Stimulated activated CD4-positive, alpha-beta T cell treated with anti-CD3 and anti-CD28 coated beads, Interleukin-4, amount 100 ng/mL, for 24 hours (primary cell): ENCODE measurements at places on chromosomes 5 and 9.

DNA sequence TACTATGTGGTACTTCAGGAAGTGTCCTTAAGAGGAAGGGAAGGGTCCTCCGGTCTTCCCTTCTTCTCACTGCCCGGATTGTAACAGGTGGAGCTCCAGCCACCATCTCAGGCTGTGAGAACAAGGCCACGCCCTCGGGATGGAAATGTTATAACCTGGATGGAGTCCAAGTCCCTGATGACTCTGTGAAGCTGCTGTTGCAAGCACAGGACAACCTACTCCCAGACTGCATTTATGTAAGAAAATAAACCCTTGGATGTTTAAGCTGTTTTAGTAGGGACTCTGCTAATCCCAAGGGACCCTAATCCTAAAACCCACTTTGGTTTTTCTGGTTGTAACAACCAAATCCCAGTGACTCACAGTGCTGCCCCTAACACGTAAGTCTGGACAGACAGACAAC is 221.6 kb downstream of the ACTL7B start:
- no peak for DNase-seq

DNA sequence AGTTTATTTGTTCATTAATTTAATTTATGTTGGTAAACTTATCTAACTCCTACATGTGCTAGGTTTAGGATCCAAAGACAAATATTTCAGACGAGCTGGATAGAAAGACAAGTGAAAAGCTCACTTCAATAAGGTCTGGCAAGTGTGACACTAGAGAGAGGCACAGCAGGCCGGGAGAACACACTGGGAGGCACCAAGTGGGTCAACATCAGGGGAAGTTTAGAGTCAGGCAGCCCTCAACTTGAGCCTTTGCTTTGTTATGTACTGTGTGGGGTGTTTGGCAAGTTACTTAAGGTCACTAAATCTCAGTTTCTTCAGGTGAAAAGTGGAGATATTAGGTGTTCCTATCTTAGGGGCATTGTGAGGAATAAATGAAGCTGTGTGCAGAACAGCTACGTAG is 214.4 kb downstream of the PCSK1 start:
- DNase-seq = no peak

DNA sequence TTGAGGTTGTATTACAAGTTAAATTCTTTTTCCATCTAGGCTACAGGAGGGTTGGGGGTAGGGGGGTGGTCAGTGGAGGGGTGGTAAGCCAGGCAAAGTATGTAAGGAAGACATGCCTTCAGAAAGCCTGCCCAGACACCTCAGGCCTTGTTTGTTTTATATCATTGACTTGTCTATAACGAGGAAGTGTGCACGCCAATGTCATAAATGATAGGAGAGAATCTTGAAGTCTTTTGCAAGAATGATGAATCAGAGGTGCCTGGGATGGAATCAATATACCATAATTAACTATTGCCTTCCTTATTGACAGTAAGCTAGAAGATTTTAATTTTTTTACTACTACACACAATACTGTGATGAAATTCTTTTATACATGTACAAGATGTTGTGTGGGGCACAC is 90.7 kb downstream of the SEC61B start:
- DNase-seq = no peak

DNA sequence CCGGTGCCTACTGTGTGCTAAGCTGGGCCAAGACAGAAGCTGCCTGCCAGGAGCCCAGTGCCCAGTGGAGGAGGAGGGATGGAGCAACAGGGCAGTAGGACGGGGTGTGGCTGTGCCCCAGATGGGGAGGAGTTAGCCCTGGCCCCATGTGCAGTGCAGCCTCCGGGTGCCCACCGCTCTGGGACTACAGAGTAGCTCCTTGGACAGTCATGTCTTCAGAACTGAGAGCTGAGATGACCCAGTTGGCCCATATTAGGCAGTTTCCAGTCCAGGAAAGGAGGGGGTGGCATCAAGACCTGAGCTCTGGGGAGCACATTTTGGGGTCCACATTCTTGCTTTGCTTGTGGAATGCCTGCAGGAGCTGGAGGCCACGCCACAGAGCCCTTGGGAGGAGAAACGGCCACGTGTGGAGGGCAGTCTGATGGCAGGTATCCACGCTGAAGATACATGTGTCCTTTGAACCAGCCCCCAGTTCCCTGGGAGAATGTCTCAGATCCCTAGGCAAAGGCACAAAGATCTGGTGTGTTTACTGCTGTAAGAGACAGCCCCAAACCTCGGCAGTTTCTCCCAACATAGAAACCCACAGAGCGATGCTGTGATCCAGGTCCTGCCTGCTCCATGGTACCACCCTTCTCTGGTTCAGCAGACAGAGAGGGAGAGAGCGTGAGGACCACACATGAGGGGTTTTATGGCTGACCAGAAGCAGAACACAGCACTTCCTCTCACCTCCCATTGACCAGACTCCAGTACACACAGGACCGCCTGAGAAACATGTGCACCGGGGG is 46.8 kb upstream of the FCN1 start:
- DNase-seq = no peak

GRCh38 chr5:76724871-76725270 is 8.9 kb downstream of the F2R start:
- no peak for DNase-seq

DNA sequence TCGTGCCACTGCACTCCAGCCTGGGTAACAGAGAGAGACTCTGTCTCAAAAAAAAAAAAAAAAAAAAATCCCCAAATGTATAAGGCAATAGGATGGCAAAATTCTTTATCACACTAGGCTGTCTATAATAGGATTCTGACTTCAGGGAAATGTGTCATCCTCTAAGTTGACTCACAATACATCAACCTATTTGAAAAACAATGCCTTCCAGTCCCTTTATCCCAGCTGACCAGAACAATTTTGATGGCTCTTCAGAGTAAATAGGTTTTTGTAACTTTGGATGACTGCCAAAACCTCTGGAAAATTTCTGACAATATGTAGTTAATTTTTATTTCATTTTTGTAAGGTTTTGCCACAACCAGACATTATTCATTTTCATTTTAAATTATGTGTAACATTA is 184.1 kb downstream of the CCDC192 start:
- DNase-seq = no peak

DNA sequence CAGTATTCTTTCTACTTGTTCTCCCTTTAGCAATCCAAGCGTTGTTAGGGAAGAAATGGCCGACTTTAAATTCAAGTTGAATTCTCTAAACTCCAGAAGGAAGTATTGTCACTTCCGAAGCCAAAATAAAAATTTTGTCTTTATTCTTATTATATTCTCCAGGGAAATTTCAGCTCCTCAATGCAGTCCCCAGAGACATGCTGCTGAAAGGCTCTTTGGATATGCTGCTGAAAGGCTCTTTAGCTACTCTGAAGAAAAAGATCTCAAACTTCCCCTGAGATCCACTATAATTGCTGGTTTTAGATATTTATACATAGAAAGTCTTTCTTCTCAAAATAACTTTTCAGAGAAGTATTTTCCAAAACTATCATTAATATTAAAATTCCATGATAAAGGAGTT is 92.3 kb upstream of the PARP8 start:
- DNase-seq = no peak

DNA sequence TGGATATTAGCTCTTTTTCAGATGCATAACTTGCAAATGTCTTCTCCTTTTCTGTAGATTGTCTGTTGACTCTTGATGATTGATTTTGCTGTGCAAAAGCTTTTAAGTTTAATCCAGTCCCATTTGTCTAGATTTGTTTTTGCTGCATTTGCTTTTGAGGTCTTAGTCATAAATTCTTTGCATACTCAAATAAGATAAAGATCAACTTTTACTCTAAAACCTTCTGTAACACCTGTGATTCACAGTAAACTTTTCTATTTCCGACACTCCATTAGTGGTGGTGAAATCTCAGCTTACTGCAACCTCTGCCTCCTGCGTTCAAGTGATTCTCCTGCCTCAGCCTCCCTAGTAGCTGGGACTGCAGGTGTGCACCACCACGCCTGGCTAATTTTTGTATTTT is 239.0 kb upstream of the ST8SIA4 start:
- no peak for DNase-seq

- DNase-seq = no peak
These were observed 41.7 kb downstream of the SEMA6A start for GRCh38 chr5:116532762-116533525.

GRCh38 chr9:121508415-121508814 is 8.8 kb upstream of the GGTA1 start:
- DNase-seq = no peak

- no peak for DNase-seq
These were observed 99.3 kb upstream of the LRRTM2 start for GRCh38 chr5:138974227-138975063.

- DNase-seq = no peak
These were observed 4.4 kb upstream of the OR2S2 start for GRCh38 chr9:35962126-35962906.

- no peak for DNase-seq
These were observed 38.9 kb downstream of the ZNF608 start for GRCh38 chr5:124707520-124707919.

GRCh38 chr9:131418143-131419025 is 24.5 kb downstream of the PRRC2B start:
- DNase-seq = no peak

DNA sequence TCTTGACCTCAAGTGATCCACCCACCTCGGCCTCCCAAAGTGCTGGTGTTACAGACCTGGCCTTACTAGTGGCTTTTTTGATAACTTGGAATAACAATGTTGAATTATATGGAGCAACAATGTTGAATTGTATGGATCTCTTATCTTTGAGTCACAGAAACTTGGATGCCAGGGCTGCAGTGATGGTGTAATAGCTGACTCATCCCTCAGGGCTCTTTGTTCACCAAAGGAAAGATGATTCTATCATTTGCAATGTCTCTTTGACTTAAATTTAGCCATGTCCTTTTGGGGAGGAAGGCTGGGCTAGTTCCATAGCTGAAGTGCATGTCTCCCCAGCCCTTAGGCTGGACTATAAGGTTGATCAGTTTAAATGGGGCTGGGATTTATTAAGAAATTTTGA is 172.3 kb downstream of the PDZD2 start:
- no peak for DNase-seq

DNA sequence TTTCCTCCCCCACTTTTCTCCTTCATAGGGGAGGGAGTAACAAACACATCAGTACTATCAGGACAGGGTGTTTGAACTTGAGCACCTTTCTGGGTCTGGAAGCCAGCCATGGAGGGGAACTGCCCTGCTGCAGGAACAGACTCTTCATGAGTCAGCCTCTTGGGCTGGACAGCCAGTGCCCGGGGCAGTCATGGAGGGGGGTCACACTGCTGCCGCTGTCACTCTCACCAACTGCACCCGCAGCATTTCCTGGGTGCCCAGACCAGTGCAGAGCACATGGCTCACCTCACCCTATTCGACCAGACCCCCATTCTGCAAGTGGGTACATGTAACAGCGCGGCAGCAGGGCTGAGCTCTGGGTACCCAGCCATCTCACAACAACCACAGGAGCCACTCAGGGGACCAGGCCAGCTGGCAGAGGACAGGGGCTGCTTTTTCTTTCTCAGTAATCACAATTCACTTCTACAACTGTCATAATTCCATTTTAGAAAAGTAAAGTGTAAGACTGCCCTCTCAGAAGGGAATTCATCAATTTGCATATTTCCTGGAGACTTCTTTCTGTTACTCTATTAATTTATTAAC is 118.4 kb downstream of the CTNND2 start:
- no peak for DNase-seq

- DNase-seq = no peak
These were observed 24.7 kb upstream of the NUDT12 start for GRCh38 chr5:103587185-103587748.

- no peak for DNase-seq
These were observed 166.3 kb downstream of the C5orf15 start for GRCh38 chr5:133801955-133802751.

GRCh38 chr9:122058709-122059108 is 34.4 kb downstream of the TTLL11 start:
- DNase-seq = no peak

DNA sequence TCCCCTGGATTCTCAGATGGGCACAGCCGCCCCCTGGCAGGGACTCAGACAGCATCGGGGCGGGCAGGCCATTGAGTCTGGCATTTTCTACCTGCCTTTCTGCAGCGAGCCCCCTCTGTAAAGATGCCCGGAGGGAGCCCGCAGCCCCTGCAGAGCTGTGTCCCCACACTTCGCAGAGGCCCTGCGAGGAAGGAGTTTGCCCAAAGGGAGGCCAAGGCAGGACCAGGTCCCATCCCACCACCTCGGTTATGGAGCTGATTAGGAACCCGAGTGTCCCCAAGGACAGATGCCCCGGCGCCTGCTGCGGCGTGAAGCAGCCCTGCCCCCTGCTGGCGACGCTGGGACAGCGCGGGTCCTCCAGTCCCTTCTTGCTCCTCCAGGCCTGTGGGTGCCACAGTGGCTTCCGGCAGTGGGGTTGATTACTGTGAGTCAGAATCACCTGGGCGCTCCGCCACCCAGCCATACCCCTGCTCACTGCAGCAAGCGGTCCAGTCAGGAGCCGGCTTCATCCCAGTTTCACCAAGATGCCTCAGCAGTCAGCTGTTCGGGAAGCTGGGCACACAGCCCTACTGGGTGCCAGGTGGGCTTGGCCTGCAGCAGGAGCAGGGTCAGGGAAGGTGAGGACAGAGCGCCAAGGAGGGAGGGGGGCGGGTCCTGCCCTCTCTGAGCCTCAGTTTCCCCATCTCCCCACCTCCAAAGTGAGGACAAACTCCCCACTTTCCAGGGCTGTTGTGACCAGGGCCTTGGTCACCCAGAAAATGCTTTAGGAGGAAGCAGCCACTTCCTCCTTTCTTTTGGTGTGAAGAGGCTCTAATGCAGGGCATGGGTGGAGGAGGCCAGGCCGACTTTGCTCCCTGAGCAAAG is 117.2 kb downstream of the RXRA start:
- DNase-seq = peak; percentile 89

DNA sequence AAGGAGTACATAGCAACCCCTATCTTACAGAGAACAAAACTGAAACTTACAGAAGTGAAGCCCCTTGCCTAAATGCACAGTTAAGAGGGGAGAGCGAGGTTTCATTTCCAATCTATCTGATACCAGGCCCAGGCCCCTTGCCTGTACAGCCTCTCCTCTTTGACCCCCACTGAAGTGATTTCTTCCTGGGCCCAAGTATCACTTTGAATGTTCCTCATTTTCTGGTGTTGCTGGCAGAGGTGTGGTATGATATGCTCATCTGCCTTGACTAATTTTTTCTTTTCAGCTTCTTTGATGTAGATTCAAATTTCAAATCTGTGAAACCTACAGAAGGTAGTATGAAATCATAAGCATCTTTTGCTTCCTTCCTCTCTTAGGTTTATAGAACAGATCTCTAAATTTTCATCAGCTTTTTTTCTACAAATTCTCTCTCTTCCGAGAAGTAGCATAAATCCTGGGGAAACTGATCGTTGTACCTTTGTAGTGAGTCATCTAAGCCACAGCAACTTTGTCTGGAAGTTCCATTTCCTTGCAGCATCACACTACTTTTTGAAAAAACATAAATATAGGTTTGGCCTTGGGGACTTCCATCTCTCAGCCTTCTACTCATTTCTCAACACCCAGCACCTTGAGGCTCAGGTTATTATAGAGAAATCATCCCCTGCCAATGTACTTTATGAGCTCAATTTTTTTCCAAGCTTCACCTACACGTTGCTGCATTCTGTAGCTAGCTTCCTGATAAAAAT is 402.4 kb upstream of the PTGER4 start:
- DNase-seq = peak; percentile 49

DNA sequence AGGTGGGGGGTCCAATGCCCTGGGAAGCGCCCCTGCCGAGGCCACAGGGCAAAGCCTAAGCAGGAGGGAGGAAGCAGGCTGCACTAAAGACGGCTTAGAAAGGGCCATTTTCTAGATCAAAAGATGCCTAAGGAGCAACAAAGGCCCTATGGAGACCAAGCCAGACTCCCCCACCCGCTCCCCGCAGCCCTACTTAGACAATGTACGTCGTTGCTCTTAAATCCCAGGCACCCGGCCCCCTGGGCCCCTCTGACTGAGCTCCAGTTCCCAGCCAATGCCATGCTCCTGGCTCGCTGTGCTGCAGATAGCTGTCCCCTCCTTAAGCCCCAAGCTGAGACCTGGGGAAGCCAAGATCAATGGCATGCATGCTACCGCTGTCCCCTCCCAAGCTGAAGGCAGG is 10.3 kb downstream of the IPPK start:
- DNase-seq = no peak
